ENCODE measurements at places on chromosomes 12 and 14. TPM values are rescaled to one million over a fixed set of nuclear protein-coding genes. Genes with fewer than 3 reads are reported as not detected.

The PPP4R4 gene
- total RNA-seq = not detected

The FGD6 gene
- total RNA-seq = 26.3 TPM

The SRRM4 gene
- total RNA-seq = 0.19 TPM

The DBX2 gene
- total RNA-seq = 0.14 TPM

The TBX5 gene
- total RNA-seq = 75.1 TPM

The SERPINA3 gene
- 45.5 TPM for total RNA-seq

The RD3L gene
- total RNA-seq = 30.7 TPM

The LYZ gene
- 30.8 TPM for total RNA-seq

The ACOT4 gene
- total RNA-seq = 0.77 TPM

The ZFHX2 gene
- total RNA-seq = 0.74 TPM

The TSPAN11 gene
- 1.7 TPM for total RNA-seq

The CIDEB gene
- 3.1 TPM for total RNA-seq

The ALG10B gene
- total RNA-seq = 4.8 TPM

GRCh38 chr12:62562846-62563245 is 96.2 kb downstream of the MON2 start:
- no peak for DNase-seq

- DNase-seq = no peak
These were observed 28.9 kb downstream of the RXYLT1 start for GRCh38 chr12:63808631-63809030.

- DNase-seq = no peak
These were observed 44.5 kb downstream of the TMPRSS12 start for GRCh38 chr12:50887191-50887590.

DNA sequence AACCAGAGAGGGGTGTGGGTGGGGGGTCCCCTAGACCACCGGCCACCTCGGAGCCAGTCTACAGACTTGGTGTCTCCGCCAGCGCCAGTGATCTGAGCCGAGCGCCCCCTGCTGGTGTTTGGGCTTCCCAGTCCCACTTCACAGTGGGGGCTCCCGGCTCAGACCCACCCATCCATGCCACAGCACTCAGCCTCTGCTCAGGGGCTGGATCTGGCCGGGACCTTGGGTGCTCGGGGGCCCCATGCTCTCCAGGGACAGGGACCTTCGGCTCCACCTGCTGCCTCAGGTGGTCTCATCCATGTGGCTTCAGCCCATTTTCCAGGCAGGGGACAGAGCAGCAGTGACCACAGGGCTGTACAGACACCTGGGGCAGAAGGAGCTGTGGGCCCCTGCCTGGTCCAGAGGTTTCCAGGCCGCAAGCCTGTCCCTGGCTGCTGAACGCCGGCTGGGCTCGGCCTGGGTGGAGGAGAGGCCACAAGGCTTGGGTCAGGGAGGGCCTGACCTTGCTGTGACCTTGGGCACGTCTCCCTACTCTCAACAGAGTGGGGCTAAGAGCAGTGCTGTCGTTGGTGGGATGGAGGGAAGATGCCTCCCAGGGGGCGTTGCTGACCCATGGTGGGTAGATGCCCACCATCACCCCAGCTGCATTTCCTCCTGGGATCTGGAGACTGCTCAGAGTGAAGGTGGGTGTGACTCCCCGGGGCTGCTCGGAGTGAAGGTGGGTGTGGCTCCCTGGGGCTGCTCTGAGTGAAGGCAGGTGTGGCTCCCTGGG is 86.3 kb downstream of the KIF26A start:
- DNase-seq = no peak

DNA sequence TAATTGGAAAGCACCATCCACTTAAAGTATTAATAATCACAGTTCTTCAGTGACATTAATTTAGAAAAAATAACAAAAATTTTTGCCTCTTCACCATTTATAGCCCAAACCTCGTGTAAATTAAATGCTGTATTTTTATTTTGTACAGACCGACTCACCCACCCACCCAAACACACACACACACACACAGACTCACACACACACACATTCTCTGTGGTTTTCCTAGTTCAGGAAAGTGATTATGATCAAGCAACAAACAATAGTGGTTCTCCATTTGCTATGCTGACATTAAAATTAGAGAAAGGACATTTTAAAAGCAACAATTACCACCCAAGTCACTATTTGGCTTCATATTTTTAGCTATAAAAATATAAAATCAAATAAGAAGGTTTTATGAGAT is 112.5 kb upstream of the FLRT2 start:
- no peak for DNase-seq

GRCh38 chr12:109228664-109229063 is 80.4 kb downstream of the FOXN4 start:
- DNase-seq = no peak

GRCh38 chr12:120115692-120116440 is 687 bp downstream of the RAB35 start:
- DNase-seq = peak; percentile 30

- DNase-seq = no peak
These were observed 64.0 kb downstream of the MYF5 start for GRCh38 chr12:80780746-80781145.

- DNase-seq = peak; percentile 64
These were observed 37.7 kb downstream of the LRRC74A start for GRCh38 chr14:76863724-76864407.

GRCh38 chr14:67694791-67695393 is 672 bp downstream of the RDH11 start:
- peak; percentile 19 for DNase-seq

DNA sequence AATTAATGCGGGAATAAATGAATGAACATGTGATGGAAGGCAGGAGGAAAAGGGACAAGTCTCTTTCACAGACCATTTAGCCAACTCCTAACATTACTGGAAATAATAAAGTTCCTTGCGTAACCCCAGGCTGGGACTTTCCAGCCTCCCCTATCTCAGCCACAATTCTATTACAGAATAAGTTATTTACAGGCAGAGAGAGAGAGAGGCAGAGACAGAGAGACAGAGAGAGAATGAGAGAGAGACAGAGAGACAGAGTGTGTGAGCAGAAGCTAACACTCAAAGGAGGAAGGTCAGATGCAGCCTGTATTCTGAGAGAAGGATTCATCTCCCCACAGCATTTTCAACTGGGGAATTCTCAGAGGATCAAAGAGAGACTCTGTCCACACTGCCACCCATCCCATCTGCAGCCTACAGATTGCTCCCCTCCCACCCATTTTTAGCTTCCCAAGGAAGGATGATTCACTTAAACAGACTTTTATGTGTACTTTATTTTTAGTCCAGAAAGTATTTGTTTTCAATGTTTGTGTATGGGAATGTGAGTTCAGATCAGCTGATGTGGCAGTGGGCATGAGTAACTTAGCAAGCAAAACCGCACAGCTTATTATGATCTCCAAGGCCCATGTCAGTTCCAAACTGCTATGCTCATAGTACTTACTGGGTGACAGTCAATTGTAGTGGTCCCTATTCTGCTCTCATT is 165.7 kb downstream of the CAND1 start:
- no peak for DNase-seq

GRCh38 chr12:18375583-18375982 is 114.3 kb downstream of the PIK3C2G start:
- DNase-seq = no peak

DNA sequence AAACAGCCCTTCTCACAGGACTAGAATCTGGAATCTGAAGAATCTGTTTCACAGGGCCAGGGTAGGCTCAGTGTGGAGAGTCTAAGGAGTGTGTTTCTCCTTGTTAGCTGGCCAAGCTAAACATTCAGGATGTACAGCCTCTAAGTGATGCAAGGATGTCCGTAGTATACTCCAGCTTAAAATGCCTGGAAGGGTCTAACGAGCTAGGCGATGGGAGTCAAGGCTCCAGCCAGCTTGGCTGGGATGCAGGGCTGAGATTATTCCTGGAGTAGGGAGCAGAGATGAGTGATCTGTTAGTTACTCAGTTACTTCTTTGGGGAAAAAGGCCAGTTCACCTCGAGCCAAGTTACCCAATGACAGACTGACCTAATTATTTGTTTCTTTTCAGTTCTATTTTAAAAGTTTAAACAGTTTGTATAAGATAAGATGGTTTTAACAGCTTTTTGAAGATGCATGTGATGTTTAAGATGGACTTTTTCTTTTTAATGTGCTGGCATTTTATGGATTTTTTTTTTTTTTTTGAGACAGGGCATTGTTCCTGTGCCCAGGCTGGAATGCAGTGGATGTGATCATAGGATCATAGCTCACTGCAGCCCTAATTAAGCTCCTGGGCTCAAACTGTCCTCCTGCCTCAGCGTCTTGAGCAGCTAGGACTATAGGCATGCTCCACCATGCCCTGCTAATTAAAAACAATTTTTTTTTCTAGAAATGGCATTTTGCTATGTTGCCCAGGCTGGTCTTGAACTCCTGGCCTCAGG is 41.1 kb downstream of the SYNE2 start:
- DNase-seq = peak; percentile 53

DNA sequence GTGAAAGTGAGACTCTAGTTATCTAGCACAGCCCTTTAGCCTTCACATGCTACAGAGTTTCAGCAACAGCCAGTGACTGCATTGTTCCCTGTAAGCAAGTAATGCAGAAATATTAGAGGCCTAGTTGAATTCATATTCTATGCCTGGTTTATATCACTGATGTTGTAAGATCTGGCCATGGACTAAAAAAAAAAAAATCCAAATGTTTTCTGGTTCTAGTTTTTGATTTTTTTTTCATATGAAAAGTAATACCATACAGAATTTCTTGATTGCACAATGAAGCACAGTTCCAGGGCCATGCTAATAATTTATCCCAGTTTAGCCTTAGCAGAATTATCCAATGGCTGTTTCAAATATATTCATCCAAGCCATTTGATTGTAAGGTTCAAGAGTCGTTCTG is 341.5 kb upstream of the DDHD1 start:
- no peak for DNase-seq

- no peak for DNase-seq
These were observed 5.7 kb upstream of the LRR1 start for GRCh38 chr14:49593016-49593415.

GRCh38 chr12:113065126-113066007 is 8.8 kb downstream of the DTX1 start:
- no peak for DNase-seq

DNA sequence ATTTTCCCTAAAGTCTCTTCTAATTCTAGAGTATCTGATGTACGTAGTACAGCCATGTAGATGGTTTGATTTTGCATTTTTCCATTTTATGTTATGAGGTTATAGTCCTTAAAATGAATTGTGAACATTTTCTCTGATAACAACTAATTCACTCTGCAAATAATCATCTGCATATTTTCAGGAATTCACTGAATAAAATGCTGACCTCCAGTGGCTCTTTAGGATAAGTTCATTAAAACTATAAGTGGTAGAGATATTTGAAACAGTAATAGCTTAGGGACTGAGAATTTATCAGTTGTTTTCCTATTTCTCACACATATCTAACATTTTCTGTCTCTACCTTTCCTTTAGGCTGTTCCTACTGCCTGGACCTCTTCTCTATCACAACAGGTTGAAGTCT is 4.4 kb downstream of the MSRB3 start:
- DNase-seq = no peak

GRCh38 chr12:3350432-3350831 is 140.6 kb upstream of the PRMT8 start:
- DNase-seq = no peak

- no peak for DNase-seq
These were observed 220.1 kb downstream of the GALC start for GRCh38 chr14:87772854-87773253.

DNA sequence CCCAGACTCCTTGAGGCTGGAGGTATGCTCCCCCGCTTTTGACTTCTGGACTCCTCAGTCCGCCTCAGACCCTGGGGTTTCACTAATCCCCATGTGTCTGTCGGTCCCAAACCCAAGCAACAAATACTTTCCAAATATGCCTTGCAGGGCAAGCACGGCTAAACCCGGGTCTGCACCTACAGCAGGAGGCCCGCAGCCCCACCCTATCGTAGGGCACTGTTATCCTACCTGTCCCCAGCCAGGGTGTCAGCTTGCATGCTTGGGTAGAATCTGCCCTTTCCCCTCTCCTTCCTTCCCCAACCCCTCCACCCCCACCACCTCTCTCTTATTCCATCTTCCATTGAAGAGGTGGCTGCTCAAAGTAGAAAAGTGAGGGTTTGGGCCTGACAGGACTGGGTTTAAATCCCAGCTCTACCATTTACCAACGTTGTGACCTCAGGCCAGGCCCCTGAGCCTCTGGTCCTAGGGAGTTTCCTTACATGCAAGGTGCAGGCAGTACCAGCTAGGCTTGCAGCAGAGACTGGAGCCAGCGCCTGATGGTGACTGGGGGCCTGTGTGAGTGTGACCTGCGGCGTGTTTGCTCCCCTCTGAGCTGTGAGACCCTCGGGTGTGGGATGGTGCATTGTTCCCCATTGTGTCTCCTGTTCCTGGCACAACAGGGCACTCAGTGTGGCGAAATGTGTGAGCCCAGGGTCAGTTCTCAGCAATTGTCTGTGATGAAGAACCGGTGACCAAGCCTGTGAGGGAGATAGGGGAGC is 11.2 kb upstream of the EML1 start:
- no peak for DNase-seq

DNA sequence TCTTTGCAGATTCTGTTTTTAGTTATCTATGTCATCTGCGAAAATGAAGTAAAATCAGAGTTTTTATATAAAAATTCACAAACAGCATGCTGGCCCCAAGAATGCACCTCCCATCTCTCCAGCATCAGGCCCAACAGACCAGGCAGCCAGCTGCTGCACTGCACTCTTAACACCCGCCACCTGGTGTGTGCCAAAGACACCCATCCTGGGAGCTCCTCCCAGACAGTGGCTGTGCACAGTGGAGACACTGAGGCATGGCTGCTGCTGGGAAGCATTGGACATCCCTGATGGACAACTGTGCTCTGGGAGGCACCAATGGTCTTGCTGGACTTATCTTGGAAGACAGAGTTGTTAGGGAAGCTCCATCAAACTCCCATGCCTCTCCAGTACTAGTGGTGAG is 817.2 kb downstream of the TMEM121 start:
- no peak for DNase-seq

GRCh38 chr12:76863837-76864236 is 15.0 kb downstream of the CSRP2 start:
- DNase-seq = no peak

DNA sequence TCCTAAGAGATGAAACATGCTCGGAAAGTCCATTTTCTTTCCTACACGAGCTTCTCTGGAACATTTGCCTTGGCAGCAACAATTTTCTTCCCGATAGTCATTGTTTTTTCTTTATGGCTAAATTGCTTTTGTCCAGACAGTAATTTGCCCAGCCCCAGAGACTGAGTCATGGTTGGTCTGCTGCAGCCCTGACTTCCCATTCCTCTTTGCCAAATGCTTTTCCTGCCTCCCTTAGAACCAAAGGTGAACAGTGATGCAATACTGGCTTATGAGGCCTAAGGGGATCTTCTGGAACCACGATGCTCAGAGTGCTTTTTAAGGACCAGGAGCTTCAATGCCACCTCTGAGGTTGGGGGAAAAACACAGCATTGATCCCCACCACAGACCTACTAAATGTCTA is 1599.6 kb upstream of the TMEM132C start:
- DNase-seq = no peak

DNA sequence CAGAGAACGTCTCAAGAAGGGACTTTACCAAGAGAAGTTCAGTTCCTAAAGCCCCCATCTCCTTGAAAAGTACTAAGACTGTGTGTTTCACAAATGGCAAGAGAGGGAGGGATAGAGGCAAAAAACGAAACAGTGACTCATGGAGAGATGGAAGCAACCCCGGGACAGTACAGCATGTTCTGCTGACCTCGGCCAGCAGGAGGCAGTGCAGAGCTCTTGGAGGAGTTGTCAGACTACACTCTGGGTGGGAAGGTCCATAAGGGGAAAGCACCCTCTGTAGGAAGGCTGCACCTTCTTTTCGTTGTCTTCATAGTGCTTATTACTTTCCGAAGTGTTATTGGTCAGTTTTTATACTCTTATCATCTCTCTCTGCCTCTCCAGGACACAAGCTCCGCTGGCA is 525.2 kb upstream of the CCDC196 start:
- DNase-seq = peak; percentile 20

GRCh38 chr14:104162495-104162894 is 24.1 kb downstream of the KIF26A start:
- no peak for DNase-seq

All from left ventricle myocardium inferior (tissue), 1 donor.